ENCODE measurements at places on chromosomes 5 and 9. TPM values are rescaled to one million over a fixed set of nuclear protein-coding genes. Genes with fewer than 3 reads are reported as not detected.

Gene PSD2
- total RNA-seq, result 0.13 TPM

Gene ADAMTS19
- not detected for total RNA-seq

Gene GRIN3A
- total RNA-seq, result 0.03 TPM

DNA sequence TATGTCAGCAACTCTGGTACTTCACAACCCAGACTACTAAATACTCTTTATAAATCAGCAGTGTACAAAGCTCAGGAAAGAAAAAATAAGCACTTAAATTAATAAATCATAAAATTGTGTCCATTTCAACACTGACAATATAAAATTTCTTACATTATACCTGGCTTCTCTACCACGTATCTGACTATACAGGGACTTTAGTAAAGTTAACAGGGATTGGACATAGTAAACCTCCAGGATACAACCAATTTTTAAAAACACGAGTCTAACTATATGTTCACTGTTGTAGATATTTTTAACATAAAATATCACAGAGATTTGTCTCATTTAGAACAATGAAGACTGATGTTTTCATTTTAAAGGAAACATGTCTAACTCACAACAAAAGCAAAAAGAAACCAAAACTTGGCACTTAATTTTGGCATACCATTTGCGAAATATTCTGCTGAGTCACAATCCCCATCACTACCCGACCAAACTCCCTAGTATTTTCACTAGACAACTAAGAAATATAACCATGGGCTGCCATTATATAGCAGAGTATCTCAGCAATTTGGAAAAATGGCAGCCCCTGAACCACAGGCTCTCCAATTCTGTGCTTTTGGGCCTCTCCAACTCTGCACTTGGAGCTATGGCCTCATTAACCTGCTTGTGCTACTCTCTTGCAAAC is 14.4 kb downstream of the FAM169A start:
- no peak for DNase-seq

- DNase-seq, result no peak
Measured at GRCh38 chr5:53151713-53152458, 42.3 kb upstream of the MOCS2 start.

- DNase-seq, result peak; percentile 15
Measured at GRCh38 chr5:10201223-10201868, 48.3 kb downstream of the ATPSCKMT start.

DNA sequence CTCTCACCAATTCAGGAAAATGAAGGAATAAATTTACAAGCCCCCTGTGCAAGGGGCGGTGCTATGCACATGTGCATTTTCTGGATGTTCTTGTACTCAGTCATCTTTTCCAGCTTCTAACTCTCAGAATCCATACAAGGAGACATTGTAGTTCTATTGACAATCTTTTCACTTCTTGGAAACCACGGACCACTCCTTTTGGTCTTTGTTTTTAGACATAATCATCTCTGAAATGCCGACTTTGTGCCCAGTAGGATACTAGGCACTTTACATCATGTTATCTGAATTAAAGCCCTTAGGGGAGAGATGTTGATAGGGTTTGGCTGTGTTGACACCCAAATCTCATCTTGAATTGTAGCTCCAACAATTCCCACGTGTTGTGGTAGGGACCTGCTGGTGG is 322.6 kb upstream of the WWC1 start:
- DNase-seq, result no peak

GRCh38 chr5:29899583-29899982 is 1293.9 kb upstream of the CDH6 start:
- DNase-seq, result no peak
